ENCODE measurements at places on chromosomes 6 and 20.
A peak's percentile ranks its signal among the peaks of the same experiment; 100 is the strongest.

DNA sequence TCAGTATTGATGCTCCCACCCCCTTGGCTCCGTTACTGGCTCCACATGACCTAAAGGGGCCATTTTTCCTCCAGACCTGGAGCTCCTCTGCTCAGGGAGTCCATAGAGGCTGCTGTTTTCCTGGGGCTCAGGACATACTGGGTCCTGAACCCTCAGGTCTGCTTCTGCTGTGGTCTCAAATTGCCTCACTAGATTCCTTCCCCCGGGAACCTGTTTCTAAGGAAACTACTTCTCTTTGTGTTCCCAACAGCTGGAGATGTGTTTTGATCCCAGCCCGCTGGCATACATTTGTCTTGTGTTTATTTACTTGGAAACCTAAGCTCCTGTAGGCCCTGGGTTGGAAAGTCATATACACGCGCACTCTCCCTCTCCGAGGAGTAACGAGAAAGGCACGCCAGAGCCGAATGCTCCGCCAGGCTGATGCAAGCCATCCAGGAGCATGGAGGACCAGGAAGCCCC is 222.8 kb downstream of the UST start:
- DNase-seq, result no peak

DNA sequence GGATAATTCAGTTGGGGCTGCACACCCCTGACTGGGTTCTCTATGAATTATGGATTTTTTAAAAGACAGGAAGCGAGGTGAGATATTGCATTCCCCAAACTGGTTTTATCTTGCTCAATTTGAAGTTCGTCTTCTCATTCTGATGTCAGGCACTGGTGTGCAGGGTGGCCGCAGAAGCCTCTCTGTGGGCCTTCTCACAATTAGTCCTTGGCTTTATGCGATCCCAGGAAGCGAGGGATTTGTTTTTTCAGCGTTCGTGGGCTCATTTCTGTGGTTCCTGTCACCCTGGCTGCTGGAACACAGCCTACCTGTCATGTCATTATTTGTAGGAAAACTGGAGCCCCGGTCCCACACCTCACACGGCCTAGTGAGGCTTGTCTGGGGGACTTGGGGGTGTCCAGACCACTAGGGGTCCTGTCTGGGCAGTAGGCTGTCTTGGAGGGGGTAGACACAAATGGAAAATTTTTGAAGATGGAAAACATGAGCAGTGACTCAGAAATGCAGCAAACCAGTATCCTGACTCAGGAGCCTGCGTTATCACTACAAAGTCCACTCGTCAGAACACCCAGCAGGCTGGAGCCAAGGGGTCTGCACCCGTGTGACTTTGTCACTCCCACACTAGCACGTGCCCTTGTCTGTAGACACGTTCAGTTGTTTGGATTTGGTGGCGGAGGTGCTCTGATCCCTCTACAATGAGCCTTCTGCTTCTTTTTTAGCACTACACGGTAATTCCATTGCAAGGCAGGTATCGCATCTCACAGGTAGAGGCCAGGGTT is 42.2 kb downstream of the GNAS-AS1 start:
- DNase-seq, result no peak

DNA sequence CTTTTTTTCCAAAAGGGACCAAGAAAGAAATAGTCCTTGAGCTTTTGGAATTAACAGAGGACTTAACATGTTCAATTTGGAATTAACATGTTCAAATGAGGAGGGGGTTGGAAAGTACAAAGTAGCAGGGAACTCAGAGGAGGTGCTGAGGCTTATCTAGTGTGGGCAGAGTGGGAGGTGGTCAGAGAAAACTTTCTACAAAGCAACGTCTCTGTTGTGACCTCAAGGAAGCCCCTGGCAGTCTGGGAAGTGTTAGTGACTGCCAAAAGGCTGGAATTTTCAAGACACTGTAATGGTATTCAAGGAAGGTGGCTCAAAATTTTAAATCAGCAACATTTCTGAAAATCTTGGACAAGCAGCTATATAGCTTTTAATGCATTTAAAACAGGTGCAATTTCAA is 7.3 kb downstream of the ECI2 start:
- no peak for DNase-seq

DNA sequence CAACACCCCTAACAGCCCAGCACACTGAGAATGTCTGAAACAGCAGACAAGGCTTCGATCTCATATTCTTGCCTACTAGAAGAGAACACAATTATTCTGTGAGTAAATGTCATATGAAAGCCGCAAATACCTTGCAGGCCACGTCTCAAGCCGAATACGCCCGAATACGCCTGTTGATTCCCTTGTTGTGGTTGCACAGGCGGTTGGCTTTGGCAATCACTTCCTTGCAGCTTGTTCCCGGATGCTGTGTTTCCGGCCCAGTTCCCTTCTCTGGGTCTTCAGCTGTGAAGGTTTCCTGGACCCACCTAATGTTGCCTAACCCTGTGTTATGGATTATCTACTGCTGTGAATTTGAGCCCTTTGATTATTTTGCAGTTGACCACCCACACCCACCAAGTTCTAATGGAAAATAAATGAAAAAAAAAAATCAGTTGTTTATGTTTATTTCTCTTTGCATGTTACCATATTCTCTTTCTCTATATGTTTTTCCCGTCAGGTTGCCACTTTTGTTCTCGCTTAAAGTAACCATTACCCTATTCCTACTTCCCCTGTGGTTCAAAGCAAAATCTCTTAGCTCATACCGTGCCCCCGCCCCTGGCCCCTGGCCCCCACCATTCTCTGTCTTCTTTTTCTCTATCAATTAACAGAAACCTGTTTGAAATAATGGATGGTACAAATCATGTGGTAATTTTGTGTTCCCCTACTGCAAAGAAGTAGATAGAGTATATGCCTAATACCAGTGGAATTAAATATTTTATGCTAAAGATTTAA is 172.4 kb downstream of the ADGB start:
- peak; percentile 32 for DNase-seq

DNA sequence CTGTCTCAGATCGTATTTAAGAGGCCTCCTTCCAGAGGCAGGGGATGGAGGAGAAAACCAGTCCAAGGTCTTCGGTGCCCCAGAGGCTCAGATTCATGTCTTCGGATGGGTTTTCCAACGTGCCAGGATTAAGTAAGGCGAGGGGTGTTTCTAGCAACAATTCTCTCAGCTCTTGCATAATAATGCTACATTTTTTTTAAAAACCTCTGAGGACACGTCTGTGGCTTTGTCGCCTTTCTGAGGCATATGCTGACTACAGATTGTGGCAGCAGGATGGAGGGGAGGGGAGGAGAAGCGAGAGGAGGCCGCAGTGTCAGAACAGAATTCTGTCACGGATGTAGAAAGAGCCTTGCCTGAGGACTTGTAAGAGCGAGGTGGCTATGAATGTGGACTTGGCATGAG is 17.7 kb upstream of the CCDC167 start:
- DNase-seq, result peak; percentile 64

DNA sequence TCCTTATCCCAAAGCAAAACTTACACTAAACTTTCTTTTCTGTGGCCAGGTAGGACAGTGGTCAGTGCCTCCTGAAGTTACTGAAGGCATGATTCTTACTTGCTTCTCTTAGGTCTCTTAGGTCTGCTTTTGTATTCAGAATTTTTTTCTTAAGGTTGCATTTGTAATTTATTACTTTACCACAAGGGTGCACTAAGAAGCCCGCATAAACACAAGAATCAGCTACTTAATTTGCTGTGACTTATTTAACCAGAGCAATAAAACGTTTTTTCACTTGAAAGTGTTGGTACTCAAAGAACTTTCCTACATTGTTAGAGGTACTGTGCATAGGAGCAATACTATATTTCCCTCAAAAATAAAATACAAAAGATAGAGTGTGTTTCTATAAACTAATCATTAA is 75.4 kb upstream of the LAMA2 start:
- no peak for DNase-seq

- no peak for DNase-seq
Measured at GRCh38 chr20:311609-312008, 13.7 kb upstream of the SOX12 start.

- no peak for DNase-seq
Measured at GRCh38 chr6:41446132-41446531, 100.0 kb upstream of the FOXP4 start.

- no peak for DNase-seq
Measured at GRCh38 chr6:142218446-142218845, 71.4 kb downstream of the VTA1 start.

DNA sequence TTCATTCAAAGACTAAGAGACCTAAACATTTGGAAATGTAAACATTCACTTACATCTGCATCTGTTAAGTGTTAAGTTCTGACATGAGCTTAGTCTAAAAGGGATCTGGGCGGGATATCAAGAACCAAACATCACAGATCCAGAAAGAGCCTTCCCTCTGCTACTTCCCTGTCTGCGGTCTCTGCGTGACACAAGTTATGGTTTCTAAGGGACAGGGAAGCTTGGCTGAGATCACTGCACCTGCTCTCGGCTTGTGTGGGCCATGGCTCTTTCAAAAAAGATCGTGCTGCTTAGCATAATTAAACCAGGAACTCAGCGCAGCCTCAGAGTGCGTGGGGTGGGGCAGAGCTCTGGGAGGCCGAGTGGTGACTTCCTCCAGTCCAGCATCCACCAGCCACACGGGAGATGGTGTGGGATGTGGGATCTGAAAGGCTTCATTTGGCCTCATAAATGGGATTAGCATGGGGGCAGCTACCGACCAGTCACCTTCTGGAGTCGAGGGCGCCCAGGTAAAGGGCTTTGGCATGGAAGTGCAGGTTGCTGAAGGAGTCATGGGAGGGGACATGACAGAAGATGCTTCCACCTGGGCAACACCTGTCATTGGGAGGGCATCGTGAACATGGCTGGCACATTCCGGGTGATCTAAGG is 16.7 kb upstream of the RAMACL start:
- peak; percentile 70 for DNase-seq

GRCh38 chr6:156154896-156155295 is 622.3 kb upstream of the ARID1B start:
- DNase-seq, result no peak

GRCh38 chr6:129124347-129124746 is 241.4 kb downstream of the LAMA2 start:
- DNase-seq, result no peak

- DNase-seq, result no peak
Measured at GRCh38 chr20:32528171-32528891, 56.8 kb downstream of the NOL4L start.

- DNase-seq, result no peak
Measured at GRCh38 chr20:42102000-42102399, 483.8 kb upstream of the CHD6 start.

- no peak for DNase-seq
Measured at GRCh38 chr6:667253-667927, 10.5 kb upstream of the HUS1B start.

- no peak for DNase-seq
Measured at GRCh38 chr6:155132617-155133016, 131.2 kb upstream of the CLDN20 start.

GRCh38 chr20:3686421-3686820 is 4.6 kb upstream of the ADAM33 start:
- no peak for DNase-seq

- no peak for DNase-seq
Measured at GRCh38 chr6:139062932-139063646, 34.5 kb downstream of the ABRACL start.

DNA sequence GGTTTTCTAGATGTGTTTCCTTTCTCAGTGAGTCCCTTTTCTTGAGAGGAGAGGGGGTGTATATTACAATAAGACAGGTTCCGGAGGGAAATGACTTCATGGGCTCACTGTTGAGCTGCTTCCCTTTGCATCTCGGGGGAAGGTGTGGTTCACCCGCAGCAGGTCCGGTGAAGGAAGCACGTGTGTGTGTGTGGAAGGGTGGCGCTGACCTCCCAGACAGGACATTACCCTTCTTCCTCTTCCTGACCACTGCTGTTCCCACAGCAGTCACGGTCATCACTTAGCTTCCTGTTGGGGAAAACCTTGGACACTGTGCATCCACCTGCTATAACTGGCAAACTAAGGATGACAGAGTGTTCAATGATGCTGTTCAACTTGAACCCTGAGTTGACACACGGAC is 83.6 kb downstream of the PLEKHG1 start:
- no peak for DNase-seq
